ENCODE measurements at places on chromosomes 11 and 22.

GRCh38 chr11:122105044-122105758 is 10.8 kb downstream of the BLID start:
- no peak for DNase-seq

- peak; percentile 62 for DNase-seq
These were observed 41.9 kb downstream of the MED15 start for GRCh38 chr22:20549232-20549841.

DNA sequence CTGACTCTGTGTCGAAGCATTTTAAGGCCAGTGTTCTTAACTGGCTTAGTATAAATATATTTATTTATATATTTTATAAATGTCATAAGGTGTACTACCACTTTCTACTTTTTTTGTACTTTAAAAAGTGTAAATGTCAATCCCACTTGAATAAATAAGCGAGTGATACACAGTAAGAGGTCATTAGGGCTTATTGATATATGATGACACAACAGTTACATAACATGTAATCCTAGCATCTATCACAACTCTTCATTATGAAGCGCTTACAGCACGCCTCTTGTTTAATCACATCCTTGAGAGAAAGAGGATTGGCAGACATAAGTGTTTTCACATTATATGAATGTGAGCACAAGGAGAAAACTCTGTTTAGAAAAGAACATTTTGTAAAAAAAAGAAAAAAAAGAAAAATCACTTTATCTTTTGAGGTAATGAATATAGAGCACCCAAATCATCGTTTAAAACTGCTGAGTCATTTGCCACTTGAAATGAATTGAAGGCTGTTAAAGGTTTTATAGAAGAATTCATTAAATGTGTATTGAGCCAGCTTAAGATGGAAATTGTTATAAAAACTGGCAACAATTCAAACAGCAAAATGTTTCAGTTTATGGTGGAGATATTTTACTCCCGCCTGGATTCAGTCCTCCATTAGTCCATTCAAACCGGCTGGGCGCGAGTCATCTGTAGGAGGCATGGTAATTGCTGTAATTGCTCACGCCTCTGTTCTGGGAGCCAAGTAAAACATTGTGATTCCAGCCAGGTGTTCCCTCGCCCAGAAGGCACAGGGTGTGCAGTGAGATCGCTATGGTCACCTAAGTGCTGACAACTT is 627.3 kb upstream of the KIRREL3 start:
- DNase-seq: no peak

DNA sequence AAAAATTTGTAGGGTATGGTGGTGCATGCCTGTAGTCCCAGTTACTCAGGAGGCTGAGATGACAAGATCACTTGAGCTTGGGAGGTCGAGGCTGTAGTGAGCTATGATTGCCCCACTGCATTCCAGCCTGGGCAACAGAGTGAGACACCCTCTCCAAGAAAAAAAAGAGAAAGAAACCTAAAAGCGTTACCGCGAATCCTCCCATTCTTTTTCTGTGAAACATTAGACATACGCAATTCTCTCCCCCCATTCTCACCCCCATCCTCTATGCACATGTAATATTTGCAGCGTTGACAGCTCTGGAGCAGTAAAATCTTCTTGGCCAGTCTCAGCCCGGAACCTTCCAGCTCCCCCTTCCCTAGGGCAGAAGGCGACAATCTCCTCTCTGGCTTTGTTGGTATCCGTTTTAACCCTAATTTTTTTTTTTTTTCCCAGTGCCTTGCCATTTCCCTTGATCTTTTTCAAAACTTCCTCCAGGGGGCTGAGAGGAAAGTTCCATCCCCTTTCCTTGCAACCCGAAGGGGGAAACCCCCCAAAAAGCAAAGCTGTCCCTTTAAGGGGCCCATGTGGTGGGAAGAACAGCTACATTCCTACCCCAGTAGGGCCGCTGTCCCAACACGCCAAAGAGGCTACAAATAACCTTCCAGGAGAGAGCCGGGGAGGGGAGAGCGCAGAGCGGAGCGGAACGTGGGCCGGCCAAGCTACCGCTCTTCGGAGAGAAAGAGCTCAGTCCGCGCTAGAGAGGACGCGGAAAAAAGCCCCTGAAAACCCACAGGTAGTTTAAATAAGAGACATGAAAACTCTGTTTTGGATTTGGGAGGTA is 1.9 kb downstream of the LRP4 start:
- DNase-seq: peak; percentile 72

DNA sequence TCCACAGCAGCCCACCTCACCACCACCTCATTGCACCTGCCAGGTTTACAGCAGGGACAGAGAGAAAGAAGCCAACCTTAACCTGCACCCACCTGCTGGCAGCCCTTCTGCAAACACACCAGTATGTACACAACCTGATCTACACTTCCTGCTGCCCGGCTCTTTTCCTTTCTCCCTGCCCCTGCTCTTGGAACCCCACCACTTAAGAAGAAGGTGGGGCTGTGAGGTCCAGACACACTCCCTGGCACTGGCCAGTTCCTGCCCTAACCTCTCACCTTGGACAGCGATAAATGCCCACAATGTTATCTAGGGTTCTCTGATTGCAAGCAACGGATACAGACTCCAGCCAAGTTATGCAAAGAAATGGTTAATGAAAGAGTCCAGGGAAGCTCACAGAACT is 10.8 kb upstream of the SLC35C1 start:
- DNase-seq: no peak

DNA sequence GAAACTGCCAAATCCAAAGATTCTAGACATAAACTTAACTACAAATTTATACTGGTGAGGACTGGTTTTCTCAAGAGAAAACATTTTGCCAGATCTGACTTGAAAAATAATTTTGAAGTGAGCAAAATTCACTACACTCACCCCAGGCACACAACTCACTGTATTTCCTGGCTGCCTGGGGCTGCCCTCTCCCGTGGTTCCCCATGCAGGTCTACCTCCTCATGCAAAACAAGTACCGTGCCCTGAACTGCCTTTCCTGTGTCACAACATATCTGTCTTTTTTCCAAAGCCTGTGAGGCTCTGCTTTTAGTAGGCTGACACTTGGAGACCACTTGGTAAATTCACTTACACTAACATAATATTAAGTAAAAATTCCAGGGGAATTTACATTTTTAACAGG is 76.4 kb downstream of the LIF start:
- no peak for DNase-seq

- no peak for DNase-seq
These were observed 315.7 kb downstream of the INSC start for GRCh38 chr11:15430381-15430780.

DNA sequence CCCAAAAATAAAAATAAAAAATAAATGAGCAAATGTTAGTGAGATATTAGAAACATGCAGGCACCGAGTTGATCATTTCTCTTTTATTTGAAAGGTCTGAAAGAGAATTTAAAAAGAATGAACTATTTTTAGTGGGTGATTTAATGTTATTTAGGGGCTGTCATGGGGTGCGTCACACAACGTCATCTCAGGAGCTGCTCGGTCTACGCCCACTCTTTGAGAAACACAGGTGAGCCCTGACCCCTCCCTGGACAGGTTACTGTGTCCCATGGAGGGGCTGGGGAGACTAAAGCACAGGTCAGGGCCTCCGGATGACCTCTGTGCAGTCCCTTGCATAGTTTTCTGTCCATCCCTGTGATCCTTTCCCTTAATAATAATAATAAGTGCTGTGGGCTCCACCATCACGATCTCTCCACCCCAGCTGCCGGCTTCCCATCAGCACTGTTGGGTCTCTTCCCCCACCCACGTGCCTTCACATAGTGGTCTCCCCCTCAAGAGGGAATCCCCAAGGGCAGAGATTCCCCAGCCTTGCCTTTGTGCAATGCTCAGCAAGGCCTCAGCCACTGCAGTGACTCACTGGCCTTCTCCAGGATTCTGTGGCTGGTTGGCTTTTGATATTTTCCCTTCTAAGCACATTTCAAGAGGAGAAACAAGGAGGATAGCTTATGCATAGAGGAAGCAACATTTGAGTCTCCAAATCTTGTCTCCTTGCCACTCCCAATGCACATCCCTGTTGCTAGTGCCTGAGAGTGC is 159.9 kb downstream of the TTC17 start:
- DNase-seq: peak; percentile 63

GRCh38 chr22:33327348-33327860 is 269.2 kb upstream of the SYN3 start:
- no peak for DNase-seq

- no peak for DNase-seq
These were observed 60.1 kb downstream of the CTSC start for GRCh38 chr11:88277349-88277915.

DNA sequence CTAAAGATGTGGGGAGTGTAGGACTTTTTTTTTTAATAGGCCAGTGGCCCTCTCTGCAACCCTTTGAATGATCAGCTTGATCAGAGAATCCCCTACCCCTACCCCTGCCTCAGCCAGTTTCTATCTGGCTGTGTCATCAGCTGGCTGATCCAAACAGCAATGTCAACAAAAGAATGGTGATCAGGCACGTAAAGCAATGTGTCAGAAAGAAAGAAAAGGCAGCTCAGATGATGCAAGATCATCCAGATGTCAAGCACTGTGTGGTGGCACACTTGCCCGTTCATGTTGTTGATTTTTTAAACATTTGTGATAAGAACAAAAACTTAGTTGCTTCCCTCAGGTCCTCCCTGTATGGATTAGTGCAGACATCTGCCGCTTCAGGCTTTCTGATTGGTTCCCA is 26.3 kb upstream of the EHF start:
- DNase-seq: no peak

DNA sequence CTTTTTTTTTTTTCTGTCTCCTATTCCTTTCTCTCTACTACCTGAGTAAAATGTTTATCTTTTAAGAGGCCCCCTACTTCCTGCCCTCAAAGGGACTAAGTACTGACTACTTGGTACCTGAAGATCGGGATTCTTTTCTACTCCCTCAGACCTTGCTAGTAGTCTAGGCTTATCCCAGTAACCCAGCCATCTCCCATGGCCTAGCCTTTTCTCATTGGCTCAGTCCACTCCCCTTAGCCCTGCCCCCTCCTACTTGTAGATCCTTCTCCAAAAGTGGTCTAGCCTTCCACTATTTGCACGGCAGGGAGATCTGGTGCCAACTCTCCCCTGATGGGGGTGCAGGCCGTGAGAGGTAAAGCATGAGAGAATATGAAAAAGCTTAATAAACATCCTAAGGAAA is 133.7 kb downstream of the RCN1 start:
- no peak for DNase-seq

GRCh38 chr11:8693010-8693551 is 10.5 kb downstream of the RPL27A start:
- DNase-seq: no peak

GRCh38 chr22:36065775-36066544 is 37.3 kb upstream of the RBFOX2 start:
- peak; percentile 93 for DNase-seq

DNA sequence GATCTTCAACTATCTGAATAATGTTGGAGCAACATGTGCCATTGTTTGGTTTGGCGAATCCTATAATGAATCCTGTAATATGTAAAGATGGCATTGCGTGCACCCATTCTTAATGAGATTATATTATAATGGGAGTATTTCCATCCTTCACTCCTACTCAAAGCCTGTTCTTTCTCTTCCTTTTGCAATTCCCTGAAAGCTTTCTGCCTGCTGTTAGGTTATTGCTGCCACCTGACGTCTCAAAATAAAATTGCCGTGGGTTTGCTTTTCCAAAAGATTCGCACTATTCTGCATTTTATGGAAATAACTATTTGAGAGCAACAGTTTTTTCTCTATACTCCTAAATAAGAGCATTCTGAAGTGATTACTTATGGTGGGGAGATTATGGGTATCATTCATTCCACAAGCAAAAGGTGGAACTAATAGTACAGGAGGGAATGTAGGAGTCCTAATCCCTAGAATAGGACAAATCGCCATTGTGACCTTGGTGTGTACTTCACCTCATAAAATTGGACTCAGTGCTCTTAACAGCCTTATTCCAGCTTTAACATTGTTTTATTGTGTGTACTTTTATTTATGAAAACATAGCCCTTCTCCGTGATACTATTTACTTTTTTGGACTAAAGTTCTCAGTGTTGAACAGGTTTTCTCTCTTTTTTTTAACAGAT is 69.6 kb upstream of the ALKBH3 start:
- DNase-seq: peak; percentile 62

DNA sequence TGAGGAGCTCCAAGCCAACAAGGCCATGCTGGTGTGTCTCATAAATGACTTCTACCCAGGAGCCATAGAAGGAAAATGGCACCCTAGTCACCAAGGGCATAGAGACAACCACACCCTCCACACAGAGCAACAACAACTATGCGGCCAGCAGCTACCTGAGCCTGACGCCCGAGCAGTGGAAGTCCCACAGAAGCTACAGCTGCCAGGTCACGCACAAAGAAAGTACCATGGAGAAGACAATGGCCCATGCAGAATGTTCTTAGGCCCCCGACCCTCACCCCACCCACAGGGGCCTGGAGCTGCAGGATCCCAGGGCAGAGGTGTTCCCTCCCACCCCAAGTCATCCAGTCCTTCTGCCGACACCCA is 28.0 kb downstream of the IGLL5 start:
- no peak for DNase-seq

GRCh38 chr11:2527621-2528291 is 82.9 kb downstream of the KCNQ1 start:
- DNase-seq: no peak

DNA sequence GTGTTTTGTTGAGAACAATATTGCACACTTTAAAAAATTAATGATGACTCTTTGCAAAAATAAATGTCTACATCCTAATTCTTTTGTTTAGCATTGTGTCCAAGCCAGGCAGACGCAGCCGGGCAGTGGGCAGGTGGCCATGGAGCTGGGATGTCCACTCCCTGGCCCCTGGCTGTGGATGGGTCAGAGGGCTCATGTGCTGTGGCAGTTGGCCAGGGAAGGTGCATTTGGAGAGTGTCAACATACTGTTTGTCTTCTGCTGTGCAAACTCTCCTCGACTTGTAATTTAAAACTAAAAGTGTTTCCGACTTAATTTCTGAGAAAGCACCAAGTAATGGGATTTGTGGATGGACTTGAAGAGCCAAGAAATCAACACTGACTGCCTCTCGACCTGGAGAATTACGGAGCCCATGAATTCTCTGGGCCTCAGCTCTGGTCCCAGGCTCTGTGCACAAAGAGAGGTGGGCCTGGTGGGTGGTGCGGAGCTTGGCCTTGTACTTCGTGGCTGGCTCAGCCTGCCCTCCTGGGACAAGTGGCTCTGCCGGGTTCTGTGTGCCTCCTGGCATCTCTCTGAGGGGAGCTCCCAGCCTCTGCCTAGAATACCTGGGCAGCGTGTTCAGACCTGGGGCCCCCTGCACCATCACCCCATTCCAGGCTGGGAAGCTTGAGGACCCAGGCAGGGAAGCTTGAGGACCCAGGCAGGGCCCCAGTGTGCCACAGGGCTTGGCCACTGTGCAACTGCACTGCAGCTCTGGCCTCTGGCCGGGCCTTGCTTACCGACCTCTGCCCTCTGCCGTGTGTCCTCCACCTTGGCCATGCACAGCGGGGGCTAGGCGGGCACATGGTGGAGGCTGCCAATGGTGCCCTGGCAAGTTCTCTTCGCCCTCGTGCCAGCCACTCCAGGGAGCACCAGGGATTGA is 46.4 kb downstream of the RTN4R start:
- no peak for DNase-seq

- no peak for DNase-seq
These were observed 171.0 kb downstream of the NELL1 start for GRCh38 chr11:20840341-20840740.

DNA sequence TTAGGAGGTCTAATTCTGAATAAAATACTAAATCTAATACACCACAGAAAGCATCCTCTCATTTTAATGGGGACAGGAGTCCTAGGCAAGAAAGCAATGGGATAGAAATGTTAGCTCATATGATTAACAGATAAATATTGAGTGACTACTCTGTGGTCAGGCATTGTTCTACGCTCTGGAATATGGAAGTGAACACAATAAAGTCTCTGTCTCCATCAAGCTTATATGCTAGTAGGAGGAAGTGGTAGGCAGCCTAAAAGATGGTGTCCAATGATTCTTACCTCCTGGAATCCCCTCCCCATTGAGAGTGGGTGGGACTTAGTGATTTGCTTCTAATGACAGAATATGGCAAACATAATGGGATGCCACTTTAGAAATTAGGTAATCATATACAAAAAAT is 160.3 kb upstream of the PDGFD start:
- DNase-seq: no peak

Data from choroid plexus epithelial cell (primary cell).